Activated naive CD8-positive, alpha-beta T cell treated with anti-CD3 and anti-CD28 coated beads, Interleukin-2, amount 50 U/mL, for 16 hours (primary cell): ENCODE measurements at places on chromosomes 11 and 22.

GRCh38 chr11:121844016-121844415 is 272.0 kb downstream of the BLID start:
- no peak for DNase-seq

GRCh38 chr11:76745561-76746207 is 37.5 kb upstream of the TSKU start:
- DNase-seq, result no peak

DNA sequence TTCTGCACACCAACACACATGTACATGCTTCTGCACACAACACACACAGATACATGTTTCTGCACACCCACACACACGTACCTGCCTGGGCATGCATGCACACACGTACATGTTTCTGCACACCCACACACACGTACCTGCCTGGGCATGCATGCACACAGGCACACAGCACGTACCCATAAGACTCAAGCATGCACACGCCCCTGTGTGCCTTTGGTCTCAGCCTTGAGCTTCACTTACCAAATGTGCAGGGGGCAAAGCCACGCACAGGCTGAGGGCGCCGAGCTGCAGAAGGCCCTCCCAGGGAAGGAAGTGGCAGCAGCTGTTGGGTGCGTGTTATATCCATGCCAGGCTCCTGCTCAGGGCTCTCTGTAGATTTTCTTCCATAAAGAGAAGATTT is 34.7 kb upstream of the SMIM38 start:
- no peak for DNase-seq

- DNase-seq, result no peak
Observed at GRCh38 chr22:48450188-48450825, 1377.4 kb downstream of the BRD1 start.

- no peak for DNase-seq
Observed at GRCh38 chr11:68503792-68504191, 43.2 kb downstream of the PPP6R3 start.

DNA sequence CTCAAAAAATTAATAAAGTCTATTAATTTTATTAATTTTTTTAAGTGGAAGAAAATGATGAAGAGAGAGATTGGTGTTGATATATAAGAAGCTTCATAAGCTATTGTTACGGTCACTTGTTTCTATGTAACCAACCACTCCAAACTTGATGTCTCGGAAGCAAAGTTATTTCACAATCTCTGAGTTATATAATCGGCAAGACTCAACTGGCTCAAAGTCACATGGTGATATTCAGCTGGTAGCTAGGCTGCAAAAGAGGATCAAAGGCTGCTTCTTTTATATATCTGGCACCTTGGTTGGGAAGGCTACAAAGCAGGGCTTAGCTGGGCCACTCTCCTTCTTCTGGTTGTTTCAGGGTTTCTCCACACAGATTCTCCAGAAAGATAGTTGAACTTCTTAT is 245.1 kb upstream of the ARHGAP42 start:
- no peak for DNase-seq

GRCh38 chr11:24645563-24645962 is 148.7 kb downstream of the LUZP2 start:
- no peak for DNase-seq

GRCh38 chr11:92269021-92269420 is 44.4 kb downstream of the FAT3 start:
- no peak for DNase-seq

DNA sequence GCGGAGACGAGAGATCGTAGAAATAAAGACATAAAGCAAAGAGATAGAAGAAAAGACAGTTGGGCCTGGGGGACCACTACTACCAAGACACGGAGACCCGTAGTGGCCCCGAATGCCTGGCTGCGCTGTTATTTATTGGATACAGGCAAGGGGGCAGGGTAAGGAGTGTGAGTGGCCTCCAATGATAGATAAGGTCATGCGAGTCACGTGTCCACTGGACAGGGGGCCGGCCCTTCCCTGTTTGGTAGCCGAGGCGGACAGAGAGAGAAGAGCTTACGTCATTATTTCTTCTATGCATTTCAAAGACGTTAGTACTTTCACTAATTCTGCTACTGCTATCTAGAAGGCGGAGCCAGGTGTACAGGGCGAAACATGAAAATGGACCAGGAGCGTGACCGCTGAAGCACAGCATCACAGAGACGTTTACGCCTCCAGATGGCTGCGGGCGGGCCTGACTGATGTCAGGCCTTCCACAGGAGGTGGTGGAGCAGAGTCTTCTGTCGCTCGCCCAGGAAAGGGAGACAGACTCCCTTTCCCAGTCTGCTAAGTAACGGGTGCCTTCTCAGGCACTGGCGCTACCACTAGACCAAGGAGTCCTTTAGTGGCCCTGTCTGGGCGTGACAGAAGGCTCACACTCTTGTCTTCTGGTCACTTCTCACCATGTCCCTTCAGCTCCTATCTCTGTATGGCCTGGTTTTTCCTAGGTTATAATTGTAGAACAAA is 24.8 kb downstream of the PPP6R2 start:
- DNase-seq, result no peak

- DNase-seq, result no peak
Observed at GRCh38 chr11:65843811-65844210, 10.0 kb downstream of the SNX32 start.

DNA sequence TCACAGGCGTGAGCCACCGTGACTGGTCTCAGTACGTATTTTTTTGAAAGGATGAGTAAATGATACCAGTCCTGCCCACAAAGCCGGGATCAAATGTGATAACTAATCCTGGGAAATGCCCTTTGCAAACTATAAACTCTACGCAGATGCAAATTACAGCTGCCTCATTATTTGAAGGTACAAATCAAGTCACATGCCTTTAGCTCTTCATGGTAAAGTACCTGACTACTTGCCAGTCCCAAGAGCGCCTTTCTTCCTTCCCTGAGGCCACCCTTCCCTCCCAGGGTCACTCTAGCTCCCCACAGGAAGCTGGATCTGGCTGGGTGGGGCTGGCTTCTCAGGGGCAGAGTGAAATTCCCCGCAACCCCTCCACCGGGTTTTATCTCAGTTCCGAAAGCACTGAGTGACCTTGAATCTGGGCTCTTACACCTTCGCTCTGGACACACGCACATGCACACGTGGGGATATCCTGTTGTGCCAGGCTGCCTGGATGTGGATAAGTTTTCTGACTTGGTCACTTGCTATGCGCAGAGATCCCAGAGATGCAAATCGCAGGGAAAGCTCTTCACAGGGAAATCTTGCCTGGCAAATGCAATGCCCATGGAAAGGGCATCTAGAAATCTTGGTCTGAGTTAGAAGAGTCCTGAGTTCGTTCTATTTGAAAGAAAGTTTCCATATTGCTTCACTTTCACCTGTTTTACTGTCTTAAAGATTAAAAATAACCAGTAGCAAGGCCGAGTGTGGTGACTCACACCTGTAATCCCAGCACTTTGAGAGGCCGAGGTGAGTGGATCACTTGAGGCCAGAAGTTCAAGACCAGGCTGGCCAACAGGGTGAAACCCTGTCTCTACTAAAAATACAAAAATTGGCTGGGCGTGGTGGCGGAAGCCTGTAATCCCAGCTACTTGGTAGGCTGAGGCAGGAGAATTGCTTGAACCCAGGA is 8.5 kb downstream of the A4GALT start:
- no peak for DNase-seq

- no peak for DNase-seq
Observed at GRCh38 chr11:77125695-77126094, 2.4 kb upstream of the MYO7A start.

GRCh38 chr11:62804310-62805075 is 747 bp downstream of the NXF1 start:
- DNase-seq, result no peak

DNA sequence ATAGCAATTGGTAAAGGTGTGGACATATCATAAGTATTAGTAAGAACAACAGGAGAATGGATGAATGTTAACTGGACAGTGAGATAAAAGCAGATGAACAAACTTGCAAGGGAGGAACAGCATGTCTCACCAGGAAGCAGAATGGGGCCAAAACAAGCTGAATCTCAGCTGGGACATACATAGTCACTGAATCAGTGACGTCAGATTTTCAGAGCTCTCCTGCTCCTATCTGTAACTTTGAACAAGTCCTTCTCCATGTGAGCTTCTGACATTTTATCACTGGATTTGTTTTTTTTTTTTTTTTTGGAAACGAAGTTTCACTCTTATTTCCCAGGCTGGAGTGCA is 118.7 kb downstream of the BBOX1 start:
- no peak for DNase-seq

- no peak for DNase-seq
Observed at GRCh38 chr11:112662554-112662953, 298.7 kb upstream of the NCAM1 start.

- DNase-seq, result no peak
Observed at GRCh38 chr11:30902929-30903328, 316.8 kb upstream of the MPPED2 start.

DNA sequence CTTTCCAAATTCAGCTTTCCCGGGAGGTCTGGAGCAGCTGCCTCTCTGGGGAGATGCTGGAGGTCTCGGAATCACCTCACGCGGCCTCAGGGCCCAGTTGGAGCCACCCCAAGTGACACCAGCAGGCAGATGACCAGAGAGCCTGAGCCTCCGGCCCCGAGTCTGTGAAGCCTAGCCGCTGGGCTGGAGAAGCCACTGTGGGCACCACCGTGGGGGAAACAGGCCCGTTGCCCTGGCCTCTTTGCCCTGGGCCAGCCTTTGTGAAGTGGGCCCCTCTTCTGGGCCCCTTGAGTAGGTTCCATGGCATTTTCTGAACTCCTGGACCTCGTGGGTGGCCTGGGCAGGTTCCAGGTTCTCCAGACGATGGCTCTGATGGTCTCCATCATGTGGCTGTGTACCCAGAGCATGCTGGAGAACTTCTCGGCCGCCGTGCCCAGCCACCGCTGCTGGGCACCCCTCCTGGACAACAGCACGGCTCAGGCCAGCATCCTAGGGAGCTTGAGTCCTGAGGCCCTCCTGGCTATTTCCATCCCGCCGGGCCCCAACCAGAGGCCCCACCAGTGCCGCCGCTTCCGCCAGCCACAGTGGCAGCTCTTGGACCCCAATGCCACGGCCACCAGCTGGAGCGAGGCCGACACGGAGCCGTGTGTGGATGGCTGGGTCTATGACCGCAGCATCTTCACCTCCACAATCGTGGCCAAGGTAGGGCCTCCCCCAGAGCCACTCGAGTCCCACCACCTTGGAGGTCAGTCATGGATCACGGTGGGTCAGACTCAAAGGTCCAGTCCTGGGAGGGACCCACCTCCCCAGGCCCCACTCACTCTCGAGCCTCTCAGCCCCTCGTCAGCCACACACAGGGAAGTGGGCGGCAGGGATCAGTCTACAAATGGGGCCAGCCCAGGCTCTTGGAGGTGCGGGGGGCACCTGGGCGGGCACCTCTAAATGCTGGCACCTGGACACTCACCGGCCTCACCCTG is 525 bp downstream of the SLC22A12 start:
- no peak for DNase-seq

GRCh38 chr11:127105593-127106541 is 105.3 kb upstream of the KIRREL3 start:
- DNase-seq, result no peak

DNA sequence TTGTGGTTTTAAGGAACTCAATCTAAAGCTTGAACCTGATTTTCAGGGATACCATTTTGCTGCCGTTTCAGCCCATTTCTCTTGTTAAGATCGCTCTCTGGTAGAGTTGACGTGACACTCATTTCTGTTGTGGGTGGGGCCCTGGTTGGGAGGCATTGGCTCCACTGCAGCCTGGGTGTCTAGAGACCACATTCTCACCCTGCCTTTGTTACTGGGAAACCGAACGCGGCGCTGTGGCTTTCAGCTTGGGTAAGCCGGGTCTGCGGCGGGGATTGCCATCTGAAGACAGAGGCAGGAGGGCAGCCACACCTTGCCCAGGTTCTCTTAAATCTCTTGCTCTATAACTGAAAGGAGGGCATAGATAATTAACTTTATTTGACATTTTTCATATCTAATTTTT is 3.2 kb downstream of the EHF start:
- DNase-seq, result no peak
